ENCODE measurements at places on chromosomes 11 and 22.
A peak's percentile ranks its signal among the peaks of the same experiment; 100 is the strongest.

GRCh38 chr11:2940921-2941821, 12.0 kb upstream of the PHLDA2 start:
- no peak for DNase-seq

GRCh38 chr11:65719871-65720210, 757 bp downstream of the RNASEH2C start:
- DNase-seq, result no peak

GRCh38 chr11:32418836-32419235, 16.5 kb downstream of the WT1 start:
- no peak for DNase-seq

GRCh38 chr22:40422558-40423309, 52.3 kb downstream of the SGSM3 start:
- no peak for DNase-seq

DNA sequence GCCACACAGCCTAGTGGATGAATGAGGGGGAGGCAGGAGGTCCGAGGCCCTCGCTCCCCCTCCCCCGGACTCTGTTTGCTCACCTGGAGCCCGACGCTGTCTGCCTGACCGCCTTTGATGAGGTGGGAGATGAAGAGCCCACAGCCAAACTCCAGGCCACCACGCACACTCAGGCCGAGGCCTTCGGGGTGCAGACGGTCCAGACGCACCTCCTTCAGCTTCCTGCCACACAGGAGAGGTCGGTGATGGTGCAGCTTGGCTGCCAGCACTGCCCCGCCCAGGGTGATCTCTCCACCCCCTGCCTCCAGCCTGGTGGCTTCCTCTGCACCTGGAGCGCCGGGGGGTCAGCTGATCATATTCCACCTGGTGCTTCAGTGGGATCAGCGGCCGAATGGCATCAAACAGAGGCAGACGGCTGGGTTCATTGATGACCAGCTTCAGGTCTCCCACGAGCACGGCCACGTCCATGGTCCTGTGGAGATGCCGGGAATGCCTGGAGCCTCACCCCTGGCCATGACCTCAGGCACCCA, 13.1 kb downstream of the USH1C start:
- DNase-seq, result no peak

- peak; percentile 47 for DNase-seq
These were observed 2.8 kb upstream of the ANO9 start for GRCh38 chr11:444396-445144.

GRCh38 chr11:11662578-11662977, 40.8 kb upstream of the GALNT18 start:
- no peak for DNase-seq

DNA sequence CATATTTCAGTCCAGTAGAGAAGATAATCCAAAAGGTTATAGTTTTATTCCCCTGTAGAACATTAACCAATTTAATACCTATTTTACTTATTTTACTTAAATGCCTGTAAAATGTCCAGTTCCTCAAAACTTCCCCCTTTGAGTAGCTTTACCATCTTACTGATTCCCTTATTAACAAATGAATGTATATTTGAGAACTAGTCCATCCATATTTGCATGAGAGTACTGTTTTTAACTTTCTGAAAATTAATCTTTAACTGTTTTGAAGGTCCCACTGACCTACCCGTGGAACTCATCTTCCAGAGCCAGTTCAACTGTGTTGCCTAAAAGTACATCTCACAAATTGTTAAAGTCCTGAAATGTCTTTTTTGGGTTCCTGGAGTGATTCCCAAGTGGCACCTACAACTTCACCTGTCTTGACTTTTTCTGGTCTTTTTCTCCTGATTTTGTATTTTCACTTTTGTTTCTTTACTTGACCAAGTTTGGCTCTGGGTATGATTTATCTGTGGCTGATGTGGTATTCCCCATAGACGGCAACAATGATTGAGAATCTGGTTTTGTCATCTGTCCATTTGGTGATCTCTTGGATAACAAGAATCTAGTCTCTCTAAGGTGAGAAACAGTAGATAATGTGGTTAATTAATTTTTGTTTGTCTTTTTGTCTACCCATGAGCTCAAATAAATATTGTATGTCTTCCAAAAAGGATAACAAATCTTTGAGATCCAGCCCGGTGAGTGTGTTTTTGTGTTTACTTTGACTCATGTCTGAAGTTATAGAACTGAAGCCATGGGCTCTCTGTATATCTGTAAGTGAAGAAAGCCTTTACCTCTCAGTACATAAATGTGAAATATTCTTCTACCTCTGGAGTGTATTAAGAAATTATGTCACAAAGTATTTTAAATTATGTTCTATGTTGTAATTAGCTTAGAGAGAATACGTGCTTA, 174.2 kb downstream of the ETS1 start:
- no peak for DNase-seq

DNA sequence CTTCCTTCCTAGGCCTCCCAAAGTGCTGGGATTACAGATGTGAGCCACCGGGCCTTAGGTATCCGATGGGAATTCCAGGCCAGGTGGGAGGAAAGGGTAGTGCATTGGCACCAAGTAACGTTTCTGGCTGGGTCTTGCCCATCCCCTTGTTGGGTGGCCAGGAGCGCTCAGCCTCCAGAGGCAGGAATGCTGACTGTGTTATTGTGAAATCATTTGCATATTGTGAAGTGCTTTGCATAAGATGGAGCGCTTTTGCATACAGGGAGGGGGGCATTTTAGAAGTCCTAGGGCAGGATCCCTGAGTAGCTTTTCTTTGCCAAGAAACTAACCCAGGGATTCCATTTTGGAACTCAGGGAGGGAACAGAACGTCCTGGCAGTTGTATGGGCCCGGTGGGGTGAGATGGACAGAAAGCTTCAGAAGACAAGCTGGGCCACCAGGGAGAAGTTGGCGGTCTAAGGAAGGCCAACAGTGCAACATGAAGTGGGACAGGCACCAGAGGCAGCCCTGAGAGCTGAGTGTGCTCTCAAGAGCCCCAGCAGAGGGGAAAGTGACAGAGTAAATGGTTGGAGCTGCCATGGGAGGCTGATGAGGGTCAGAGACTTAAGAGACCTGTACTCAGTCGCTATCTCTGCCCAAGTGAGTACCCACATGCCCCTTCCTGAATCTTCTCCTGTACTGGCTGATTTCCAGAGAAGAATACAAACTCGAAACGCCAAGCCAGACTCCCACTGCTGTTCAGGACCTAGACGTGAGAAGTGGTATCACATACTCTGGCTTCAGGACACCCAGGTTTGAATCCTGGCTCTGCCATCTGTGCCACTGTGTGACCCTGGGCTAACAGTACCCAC, 1.3 kb upstream of the SLC39A13 start:
- DNase-seq, result no peak

- no peak for DNase-seq
These were observed 5.0 kb upstream of the USP47 start for GRCh38 chr11:11836676-11837231.

DNA sequence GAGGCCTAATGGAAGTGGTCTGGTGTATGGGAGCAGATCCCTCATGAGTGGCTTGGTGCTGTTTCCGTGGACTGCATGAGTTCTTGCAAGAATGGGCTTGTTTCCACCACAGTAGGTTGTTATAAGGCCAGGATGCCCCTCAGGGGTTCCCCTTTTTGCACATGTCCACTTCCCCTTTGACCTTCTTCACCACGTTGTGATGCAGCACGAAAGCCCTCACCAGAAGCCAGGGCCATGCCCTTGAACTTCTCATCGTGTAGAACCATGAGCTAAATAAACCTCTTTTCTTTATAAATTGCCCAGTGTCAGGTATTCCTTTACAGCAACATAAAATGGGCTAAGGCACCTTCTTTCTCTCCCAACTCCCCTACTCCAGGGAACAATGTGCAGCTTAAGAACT, 2.8 kb upstream of the NARS2 start:
- DNase-seq, result no peak

- no peak for DNase-seq
These were observed 7.2 kb upstream of the CARD10 start for GRCh38 chr22:37526376-37526775.

DNA sequence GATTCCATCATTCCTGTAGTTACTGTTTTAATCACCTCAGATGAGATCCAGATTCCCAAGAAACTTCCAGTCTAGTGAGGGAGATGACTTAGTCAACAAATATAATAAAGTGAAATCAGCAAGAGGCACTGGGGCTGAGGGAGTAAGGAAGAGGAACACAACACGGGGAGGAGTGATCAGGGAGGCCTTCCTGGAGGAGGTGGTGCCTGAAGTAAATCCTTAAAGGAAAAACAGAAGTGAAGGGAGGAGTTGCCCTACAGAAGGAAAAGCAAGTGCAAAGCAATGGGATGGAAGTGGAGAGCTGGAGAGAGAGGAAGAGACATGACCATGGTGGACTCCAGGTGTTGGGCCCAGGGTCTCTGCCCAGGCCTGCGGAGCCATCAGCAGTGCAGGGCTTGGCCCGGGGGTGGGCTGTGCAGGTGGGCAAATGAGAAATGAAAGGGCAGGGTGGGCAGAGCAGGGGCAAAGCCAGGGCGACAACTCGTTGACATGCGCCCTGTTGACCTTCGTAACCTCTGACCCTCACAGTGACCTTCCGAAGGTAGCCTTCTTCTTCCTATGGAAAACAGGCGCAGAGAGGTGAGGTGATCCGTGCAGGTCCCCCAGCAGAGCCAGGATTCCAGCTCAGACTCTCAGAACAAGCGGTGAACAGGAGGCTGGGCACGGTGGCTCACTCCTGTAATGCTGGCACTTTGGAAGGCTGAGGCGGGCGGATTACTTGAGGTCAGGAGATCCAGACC, 12.1 kb upstream of the PPARA start:
- DNase-seq, result no peak

DNA sequence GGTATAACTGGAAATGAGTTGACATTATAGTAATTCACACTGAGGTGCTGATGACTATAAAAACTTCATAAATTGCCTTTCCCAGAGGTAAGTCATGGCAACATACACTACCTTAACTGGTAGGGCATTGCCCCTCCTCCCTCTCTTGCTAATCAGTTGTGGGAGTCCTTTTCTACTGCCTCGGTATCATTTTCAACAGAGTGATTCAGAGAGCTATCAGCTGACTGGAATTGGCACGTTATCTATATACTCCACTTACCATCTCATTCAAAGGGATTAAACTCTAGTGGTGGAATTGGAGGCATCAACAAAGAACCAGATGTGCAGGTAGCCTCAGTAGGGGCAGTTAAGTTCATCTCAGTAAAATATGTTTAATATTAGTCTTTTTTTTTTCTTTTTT, 8.0 kb upstream of the NUP160 start:
- DNase-seq, result no peak

GRCh38 chr11:102430158-102430836, 22.3 kb downstream of the TMEM123 start:
- no peak for DNase-seq

GRCh38 chr11:13304655-13305335, 27.2 kb downstream of the BMAL1 start:
- peak; percentile 26 for DNase-seq

DNA sequence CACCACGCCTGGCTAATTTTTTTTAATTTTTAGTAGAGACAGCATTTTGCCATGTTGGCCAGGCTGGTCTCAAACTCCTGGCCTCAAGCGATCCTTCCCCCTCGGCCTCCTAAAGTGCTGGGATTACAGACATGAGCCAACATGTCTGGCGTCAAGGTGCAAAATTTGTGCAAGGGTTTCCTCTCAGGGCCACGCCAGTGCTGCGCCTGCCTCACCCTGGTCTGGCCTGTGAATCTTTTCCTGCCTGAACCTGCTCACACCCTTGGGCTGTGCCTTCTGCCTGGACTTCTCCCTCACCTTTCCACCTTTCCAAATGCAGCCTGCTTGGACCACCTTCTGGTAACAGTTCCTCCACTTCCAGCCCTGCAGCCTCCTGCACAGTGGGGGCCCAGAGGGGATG, 43.4 kb downstream of the MCM5 start:
- DNase-seq, result no peak

- no peak for DNase-seq
These were observed 21.2 kb upstream of the CD5 start for GRCh38 chr11:61080986-61081590.

DNA sequence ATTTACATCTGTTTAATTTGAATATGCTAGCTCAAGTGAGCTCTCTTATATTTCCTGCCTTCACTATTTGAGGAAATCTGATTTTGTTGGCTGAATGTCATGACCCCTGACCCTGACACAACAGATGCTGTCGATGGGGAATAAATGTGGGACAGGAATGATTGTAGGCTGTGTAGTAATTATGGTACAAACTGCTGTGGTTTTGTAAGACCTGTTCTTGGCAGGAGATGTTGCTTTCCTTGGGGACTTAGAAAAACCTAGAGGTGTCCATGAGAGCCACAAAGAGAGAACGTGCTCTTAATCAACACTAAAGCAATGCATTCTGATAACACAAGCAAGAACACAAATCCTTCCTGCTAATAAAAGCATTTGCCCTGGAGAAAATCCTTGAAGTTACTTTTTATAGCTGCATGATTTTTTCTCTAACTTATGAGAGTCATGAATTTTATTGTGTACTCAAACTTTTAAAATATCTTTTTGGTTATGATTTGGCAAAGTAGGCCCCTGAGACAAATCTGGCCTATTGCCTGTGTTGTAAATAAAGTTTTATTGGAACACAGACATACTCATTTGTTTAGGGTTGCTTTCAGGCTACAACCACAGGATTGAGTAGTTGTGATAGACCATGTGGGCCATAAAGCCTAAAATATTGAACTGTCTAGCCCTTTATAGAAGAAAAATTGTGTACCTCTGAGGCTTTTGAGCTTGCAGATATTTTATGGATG, 90.2 kb downstream of the DDX10 start:
- DNase-seq, result peak; percentile 88

DNA sequence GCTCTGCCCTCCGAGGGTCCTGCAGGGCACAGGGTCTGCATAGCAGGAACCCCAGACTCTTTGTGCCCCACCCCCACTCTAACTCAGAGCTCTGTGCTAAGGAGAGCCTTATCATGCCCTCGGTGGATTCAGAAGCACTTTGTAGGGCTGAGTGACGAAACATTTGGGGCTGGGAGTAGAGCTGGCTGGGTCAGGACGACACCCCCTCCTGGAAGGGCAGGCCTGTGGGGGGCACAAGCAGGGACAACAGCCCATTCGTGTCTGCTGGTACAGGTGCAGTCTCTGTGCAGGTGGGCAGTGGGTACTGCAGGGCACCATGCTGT, 8.9 kb downstream of the APOBEC3A start:
- no peak for DNase-seq

GRCh38 chr11:18312012-18312411, 9.9 kb downstream of the HPS5 start:
- DNase-seq, result no peak

- DNase-seq, result no peak
These were observed 20.1 kb upstream of the PANX2 start for GRCh38 chr22:50150161-50151129.

DNA sequence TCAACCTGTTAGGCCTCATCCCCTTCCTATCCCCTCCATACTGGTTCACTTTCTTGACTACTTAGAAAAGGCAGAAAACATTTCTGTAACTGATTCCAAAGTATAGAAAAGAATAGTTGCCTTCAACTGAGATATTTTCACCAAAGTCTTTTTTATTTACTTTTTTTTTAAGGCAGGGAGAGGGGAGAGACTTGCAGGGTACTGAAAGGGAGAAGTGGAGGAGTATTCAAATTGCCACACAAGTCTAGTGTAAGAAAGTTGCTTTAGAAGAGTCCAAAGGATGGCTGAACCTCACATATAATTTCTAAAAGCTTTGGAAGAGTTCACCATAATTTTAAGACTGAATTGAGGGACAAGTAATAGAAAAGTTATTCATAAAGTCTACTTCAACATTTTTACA, 6.3 kb downstream of the PHF21A start:
- no peak for DNase-seq

GRCh38 chr11:58739725-58740430, 8.1 kb upstream of the GLYAT start:
- DNase-seq, result no peak

Measured in muscle of back (tissue), 13 donors.